ENCODE measurements at places on chromosomes 2 and 18.

GRCh38 chr2:237815637-237816036 is 17.1 kb downstream of the RBM44 start:
- peak; percentile 45 for DNase-seq

DNA sequence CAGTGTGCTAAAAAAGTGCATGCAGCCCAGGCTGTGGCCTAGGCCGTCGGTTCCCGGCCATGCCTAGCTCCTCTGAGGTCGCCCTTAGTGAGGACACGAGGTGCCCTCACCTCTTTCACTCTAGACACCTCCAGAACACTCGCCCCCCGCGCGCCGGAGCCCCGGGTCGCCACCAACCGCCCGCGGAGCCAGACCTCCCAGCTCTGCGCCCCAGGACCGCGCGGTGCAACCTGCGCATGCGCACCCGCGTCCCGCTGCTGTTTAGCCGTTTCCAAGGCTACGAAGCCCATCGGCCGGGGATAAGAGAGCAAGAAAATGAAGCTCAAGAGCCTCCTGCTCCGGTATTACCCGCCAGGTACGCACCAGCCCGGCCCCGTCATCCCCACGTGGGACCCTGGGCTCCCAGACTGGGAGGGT is at the start of gene DAW1:
DAW1 (plus strand) TSS at position 257 of the 417 bp plus-strand sequence; CDS start at position 316, 59 bp downstream.
- DNase-seq: no peak

DNA sequence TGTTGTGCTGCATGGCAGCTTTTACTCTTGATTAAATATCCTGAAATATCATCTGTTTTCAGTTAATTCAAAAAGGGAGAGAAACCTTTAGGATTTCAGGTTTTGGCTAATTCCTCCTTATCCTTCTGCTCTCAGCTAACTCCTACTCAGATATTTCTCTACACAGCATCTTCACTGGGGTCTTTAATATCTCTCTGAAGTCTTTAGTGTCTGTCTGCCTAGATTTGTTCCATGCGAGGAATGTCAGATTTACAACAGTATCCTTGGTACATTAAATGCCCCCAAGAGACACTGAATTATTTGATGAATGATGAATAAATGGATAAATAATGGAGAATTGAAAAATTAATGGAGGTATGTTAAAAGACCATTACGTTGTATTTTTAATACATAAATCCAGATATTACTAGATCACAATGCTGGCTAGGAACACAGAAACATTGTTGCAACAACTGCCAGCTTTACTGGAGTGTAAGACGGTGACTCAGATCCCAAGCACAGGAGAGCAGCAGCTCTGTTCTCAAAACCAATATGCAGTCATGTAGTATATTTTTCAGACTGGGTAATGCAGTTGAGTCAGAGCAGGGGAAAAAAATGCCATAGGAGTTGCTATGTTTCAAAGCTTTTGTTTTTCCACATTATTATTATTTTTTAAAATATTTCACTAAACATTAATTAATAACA is 388.0 kb upstream of the SYT4 start:
- no peak for DNase-seq

DNA sequence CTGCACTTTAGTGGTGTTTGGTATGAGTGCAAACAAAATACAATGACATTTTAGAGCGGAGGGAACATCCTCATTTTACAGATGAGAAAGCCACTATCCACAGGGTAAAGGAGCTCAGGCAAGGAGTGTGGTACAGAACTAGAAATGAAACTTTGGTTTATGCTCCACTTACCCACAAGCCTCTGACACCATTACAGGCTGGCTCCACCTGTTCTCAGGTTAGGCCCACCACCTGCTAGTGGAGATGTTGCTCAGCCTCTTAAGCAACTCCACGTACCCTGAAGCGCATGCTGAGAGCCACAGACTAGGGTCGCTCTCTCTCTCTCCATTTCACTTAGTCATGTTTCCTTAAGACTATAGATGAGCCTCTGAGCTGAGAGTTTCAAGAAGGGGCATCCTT is 130.0 kb downstream of the MBD2 start:
- DNase-seq: no peak

DNA sequence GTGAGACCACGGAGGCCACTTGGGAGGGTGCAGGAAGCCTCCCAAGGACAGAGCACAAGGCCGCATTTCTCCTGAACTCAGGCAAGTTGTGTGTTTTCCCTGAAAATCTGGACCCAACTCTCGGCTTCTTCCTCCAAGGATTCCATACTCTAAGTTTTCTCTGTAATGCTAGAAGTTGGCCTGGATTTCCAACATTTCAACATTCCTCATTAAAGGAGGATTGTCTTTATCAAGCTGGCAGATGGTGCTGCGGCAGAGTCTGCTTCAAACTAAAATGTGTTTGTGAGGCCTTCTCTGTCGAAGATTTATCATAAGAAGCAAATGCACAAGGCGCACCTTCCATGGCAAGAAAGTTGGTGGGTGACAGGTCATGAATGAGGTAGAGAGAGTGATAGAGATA is 94.4 kb upstream of the SATB2 start:
- no peak for DNase-seq

GRCh38 chr18:55552526-55553189 is 35.3 kb downstream of the TCF4 start:
- no peak for DNase-seq

GRCh38 chr2:106353676-106354075 is 114.5 kb downstream of the RGPD3 start:
- no peak for DNase-seq

GRCh38 chr2:221042926-221043325 is 529.2 kb downstream of the EPHA4 start:
- DNase-seq: no peak

- DNase-seq: no peak
These were observed 228.5 kb downstream of the ALPK2 start for GRCh38 chr18:58400331-58400870.

DNA sequence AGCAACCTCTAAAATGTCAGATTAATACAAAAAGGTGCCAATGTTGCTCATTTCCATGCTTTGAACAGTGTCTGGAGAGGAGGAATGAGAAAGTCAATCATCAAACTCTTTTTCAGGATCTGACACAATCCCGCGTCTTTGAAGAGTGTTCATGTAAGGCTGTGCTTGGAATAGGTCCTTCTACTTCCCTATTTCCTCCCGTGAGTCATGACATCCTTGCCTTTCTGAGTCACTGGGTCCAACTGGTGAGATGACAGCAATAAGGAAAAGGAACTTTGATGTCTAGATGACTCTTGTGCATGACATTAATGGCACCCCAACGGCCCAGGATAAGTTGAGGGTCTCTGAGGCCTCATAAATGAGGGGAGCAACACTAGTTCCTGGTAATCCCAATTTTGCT is 109.0 kb upstream of the CELF4 start:
- no peak for DNase-seq

DNA sequence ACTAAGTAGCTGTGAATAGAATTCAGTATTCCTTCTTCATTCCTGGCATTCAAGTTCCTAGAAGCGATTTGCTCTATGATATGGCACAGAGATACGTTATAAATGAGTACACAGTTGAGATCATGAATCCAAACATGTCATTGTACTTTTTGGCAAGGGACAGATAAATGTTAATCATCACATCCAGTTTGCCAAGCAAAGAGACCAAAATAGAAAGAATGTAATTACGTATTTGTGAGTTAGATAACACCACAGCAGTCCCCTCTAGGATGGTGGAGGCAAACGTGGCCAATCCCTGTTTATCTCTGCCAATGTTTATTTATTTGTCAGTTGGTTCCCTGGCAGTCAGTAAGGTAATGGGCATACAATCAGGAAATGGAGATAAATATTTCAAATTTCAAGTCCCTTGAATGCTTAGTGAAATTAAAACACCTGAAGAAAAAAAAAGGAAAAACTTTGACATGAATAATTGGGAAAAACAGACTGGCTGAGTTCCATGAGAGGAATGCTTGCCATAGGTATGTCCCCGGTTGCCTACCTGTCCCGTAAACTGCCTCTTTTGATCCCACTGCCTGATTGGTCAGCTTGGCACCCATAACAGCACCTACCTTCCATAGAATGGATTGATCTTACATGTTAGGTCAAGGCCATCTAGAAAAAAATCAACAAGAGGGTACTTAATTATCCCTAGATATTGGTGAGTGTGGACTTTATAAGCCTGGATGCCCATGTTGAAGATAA is 451.1 kb upstream of the NETO1 start:
- DNase-seq: no peak

GRCh38 chr2:86631846-86632485 is 8.3 kb upstream of the RNF103 start:
- no peak for DNase-seq

DNA sequence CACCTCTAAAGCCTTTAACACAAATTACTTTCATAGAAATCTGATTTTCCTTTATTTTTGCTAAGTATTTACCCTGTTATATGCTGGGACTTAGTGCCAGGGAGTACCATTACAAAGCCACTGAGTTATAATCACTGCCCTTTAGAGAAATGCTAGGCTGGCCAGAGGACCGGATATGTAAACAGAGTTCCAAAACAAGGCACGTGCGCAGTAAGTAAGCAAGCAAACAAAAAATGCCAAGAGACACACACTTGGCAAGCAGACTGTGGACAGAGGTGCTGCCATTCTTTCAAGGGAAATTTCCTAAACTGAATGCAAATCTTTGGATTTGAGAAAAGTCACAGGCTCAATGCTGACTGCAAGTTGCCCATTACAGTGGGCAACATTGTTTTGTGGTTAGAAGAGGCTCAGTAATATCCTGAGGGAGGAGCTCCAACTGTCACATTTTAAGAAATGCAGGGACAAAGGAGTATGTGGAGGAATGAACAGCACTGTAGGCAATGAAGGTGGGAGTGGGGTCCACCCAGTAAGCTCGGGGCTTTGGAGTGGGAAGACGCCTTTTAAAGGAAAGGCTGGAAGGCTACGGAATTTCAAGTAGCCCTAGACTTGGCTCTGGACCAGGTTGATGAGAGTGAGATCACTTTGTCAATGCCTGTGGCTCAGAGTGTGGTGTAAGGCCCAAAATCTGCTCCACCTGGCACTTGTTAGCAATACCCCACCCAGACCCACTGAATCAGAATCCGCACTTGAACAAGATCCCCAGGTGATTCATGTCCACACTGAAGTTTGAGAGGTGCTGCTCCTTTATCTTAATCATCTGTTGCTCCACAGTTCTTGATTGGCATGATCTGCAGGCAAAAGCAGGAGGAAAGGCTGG is 2.1 kb upstream of the PARD6G start:
- no peak for DNase-seq

GRCh38 chr2:10497797-10498251 is 49.7 kb upstream of the ODC1 start:
- no peak for DNase-seq

GRCh38 chr2:223214394-223215253 is 162.6 kb downstream of the KCNE4 start:
- DNase-seq: no peak

DNA sequence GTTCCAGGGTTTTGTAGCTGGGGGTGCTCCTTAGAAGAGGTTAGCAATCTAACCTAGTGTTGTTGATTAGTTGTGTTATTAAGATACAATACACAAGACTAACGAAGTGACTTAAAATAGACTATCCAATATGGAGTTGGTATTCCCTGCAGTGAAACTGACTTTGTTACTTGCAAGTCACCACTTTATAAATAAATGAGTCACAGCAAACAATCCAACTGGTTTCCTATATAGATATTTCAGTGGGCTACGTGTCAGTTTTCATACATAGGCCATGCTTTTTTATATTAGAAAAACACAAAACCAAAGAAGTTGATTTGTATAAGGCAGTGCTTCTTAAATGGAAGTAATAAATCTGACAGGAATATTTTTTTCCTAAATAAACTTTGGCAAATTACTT is 274.0 kb downstream of the CAMKMT start:
- DNase-seq: no peak

DNA sequence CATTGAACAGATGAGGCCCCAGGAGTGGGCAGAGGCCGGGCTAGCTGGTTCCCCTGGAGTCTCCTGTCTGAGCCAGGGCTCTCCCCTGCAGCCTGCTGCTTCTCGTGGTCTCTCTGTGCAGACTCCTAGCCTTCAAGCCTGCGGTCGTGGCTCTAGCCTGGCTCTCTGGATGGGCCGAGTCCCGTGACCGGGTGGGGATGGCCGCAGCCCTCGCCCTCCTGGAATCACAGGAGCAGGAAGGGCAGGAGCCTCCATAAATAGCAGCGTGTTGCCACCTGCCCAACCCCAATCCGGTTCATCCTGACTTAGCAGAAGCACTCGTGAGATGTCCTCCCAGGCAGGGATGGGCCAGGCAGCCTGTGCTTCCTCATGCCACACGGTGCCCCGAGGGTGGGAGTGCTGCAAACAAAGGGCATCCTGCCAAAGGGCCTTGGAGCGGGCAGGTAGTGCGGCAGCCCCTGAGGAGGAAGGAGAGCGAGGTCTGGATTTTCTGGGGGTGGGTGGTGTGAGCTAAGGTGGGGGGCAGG is 43.9 kb downstream of the FOSL2 start:
- no peak for DNase-seq

GRCh38 chr2:101387151-101387834 is at the start of gene CREG2:
Gene CREG2, minus strand, starts transcription at chr2:101387503. Its CDS starts 46 bp downstream, at chr2:101387457.
- DNase-seq: no peak

DNA sequence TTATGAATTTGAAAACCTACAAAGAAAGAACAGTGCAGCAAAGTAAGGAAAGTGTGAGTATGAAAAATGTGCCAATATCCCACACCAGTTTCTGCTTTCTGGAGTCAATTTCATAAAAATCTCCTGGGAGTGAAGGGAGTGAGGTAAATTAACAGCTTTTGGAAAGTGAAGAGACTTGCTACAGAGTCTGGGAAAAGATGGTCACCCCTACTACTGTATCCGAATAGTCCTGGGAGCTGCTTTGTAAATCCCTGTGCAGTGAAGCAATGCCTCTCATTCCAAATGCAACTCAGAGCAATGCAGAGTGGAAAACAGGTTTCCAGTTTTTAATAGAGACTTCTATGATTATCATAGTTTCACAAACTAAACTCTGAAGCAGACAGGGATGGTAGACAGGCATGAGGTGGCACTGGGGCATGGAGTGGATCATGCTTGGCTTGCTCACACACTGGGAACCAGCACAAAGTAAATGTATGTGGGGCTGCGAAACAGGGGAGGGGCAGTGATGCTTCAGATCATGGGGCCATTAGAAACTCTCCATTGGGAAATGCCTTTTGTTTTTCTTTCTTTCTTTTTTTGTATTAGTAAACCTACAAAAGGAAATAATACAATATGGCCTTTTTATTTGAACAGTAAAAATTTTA is 10.6 kb downstream of the COL5A2 start:
- DNase-seq: no peak

DNA sequence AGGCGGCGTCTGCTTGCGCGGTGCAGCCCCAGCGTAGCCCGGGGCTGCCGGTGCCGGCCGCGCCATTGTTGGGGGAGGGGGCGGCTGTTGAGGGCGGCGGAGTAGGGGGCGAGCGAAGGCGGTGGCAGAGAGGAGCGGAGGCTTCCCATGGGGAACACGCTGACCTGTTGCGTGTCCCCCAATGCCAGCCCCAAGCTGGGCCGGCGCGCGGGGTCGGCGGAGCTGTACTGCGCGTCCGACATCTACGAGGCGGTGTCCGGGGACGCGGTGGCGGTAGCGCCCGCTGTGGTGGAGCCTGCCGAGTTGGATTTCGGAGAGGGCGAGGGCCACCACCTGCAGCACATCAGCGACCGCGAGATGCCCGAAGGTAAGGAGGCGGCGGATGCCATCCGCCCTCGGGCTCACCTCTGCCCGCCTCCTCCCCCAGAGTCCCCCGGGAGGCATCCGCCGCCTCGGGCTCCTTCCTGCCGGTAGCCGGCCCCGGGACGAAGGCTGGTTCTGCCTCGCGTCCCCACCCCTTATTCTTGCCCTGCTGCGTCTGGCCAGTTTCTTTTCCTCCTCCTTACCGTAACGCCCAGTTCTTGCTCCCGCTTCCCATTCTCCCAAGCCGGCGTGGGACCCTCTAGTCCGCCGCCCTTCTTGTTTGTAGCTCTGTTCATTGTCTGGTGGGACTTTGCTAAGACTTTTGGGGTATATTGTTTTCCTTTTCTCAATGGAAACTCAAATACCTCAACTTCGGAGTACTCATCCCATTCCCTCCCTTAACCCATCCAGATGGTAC is 500 bp downstream of the CCNYL1 start:
- no peak for DNase-seq

GRCh38 chr2:157786663-157787363 is 89.3 kb downstream of the ACVR1 start:
- no peak for DNase-seq
